CD4-positive, alpha-beta T cell treated with Interleukin-12 subunit alpha and Interleukin-12 subunit beta, for 1 hour (primary cell): ENCODE measurements at places on chromosomes 12 and 14.

GRCh38 chr12:85948340-85948739, 74.2 kb downstream of the NTS start:
- DNase-seq: no peak

- no peak for DNase-seq
These were observed 3.4 kb upstream of the C3AR1 start for GRCh38 chr12:8069582-8069981.

- no peak for DNase-seq
These were observed 406.1 kb upstream of the TMPO start for GRCh38 chr12:98109266-98109665.

- no peak for DNase-seq
These were observed 43.9 kb upstream of the SLC2A13 start for GRCh38 chr12:40149673-40150260.

GRCh38 chr12:92404921-92405320, 259.3 kb upstream of the BTG1 start:
- DNase-seq: no peak

- DNase-seq: no peak
These were observed 19.0 kb upstream of the LTBP2 start for GRCh38 chr14:74630881-74631690.

DNA sequence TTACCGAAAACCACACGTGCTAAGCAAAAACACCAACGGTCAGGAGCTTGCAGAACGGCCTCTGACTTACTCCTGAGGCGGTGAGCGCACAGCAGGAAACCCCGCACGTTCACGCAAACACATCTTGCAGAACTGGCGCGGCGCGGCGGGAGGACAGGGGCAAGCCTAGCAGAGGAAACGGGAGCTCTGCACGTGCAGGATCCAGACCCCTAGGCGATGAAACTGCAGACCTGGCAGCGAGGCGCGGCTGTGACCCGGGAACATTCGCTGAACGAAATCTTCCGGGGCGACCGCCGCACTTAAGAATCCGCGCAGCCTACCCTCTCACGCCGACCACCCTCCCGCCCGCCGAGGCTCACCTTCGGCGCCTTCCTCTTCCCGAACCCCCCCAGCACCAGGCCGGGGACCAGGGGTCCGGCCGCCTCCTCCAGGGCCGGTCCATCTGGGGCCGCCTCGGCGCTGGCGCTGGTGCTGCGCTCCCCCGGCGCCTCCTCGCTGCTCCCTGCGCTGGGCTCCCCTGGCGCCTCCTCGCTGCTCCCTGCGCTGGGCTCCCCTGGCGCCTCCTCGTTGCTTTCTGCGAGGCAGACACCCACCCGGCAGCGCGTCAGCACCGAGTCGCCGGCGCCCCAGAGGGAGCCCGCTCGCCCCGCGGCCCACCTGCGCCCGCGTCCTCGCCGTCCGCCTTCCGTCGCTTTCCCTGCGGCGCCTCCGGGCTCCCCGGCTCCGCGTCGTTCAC, 615 bp downstream of the DDX51 start:
- no peak for DNase-seq

DNA sequence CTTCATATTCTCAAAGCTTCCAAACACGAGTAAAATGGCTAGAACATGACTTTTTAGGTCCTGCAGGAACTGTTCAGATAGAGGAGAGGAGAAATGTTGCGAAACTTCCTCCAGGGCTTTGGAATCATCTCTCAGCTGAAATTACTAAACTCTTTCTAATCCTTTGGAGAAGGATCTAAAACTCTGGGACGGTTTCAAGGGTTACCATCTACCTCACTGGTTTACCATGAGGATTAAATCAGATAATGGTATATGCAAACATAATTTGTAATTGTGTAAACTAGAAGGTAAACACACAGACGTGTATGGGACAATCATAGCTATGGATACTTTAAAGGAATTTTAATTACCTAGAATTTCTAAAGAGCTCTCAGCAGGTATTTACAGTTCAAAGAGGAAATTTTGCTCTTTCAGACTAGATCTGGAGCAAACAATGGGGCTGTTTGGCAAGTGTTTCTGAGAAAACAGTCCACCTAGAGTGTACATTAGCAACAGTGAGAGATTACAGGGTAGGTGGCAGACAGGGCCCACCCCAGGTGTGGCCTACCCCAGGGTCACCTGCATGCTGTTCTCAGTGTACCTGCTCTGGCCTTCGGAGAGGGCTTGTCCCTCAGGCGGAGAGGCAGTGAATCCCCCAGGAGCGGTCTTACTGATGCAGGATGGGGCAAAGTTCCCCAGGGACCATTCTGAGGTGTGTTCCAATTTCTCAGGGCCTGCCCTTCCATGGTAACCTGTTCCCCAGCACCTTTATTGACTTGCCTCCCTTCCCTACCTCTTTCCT, 124.7 kb upstream of the MAX start:
- no peak for DNase-seq

DNA sequence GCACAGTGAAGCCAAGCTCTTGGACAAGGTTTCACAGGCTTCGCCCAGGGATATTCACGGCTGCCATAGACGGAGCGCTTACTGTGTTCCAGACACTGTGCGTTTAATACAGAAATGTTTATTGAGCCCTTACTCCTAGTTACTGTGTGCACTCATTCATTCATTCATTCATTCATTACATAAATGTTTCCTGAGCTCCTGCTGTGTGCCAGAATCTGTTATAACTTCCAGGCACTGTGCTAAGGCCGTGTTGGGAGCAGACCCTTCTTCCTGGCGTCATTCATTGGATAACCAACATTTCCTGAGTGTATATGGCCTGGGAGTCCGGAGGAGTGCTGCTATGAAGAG, 760 bp upstream of the MED13L start:
- DNase-seq: no peak

- peak; percentile 89 for DNase-seq
These were observed 5.1 kb downstream of the CISTR start for GRCh38 chr12:53746592-53747092.

DNA sequence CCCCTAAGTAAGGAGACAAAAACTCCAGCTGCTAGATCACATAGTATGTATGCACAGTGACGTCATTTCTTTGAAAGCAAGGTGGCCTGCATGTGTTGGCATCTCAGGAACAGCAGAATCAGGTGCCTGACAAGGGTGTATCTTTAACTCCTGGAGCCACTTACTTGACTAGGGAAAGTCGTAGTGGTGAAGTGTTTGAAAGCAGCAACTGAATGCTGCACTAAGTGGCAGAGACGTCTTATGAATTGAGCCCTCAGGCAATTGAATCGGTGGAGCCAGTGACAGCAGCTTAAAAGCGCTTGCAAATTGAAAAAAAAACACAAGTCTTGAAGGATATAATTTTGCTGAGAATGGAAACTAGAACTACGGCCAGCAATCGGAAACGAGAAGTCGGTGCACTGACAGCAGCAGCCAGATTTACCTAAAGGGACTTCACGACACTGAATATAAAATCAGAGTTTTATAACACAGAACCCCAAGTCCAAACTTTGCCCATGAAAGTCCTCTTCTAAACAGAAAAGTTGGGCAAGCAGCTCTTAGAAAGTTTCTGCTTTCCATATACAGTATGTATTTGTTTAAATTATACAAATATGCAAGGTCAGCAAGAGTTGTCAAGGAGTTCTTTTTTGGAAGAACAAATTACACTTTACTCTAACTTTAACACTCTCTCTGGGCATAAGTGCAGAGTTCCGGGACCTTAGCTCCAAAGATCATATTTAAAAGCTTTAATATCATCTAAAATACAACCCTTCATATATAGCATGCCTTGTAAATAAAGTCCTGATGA, 1.1 kb downstream of the IGF1 start:
- no peak for DNase-seq

DNA sequence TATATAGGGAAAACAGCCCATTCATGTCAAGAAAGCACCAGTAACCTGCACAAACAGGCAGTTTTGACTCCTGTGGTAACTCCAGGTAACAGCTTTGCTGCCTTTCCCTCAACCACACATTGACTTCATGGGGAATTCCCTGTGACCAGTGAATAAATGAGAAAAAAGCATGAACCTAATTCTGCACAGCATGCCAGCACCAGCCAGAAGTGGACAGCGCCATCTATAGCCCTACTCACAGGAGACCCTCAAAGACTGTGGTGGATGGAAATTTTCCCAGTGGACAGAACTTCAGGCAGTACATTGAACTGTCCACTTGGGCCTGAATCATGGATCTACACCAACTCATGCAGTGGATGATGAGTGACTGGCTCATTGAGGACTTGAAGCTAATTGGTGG, 152.1 kb downstream of the SLC8A3 start:
- no peak for DNase-seq

DNA sequence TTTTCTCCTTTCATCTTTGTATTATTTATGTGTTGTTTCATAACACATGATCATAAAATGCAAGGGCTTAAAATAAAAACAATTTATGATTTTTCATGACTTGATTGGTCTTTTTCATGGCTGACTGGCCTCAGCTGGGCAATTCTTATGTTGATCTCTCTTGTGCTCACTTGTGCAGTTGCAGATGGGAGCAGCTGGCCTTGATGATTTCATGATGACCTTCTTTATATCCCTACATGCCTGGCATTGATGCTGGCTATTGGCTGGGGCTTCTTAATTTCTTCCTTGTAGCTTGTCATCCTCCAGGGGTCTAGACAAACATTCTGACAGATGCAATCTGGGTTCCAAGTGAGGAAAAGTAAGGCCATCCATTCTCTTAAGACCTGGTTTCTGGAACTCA, 1832.8 kb upstream of the FLRT2 start:
- no peak for DNase-seq

DNA sequence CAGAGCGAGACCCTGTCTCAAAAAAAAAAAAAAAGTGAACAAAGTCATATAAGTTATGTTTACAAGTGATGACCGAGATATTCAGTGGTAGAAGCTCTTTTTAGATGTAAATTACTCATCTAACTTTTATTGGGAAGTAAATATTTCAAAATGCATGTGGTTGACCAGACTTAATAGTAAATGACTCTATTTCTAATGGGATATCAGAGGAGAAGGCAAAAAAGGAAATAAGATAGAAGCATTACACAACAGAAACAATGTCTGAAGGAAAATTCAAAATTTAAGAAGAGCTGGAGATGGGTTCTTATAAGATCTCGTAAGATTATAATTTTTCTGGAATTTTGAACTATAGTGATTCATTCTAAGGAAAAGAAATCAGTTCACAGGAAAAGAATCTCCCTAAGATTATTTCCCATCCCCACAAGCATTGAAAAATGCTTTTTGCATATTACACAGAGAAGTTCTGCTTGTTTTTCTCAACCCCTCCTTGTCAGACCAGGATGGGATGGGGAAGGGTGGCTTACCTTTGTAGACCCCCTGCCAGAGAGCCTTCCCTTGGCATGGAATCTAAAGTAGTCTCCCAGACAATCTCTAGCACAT, 63.1 kb upstream of the STK38L start:
- no peak for DNase-seq

DNA sequence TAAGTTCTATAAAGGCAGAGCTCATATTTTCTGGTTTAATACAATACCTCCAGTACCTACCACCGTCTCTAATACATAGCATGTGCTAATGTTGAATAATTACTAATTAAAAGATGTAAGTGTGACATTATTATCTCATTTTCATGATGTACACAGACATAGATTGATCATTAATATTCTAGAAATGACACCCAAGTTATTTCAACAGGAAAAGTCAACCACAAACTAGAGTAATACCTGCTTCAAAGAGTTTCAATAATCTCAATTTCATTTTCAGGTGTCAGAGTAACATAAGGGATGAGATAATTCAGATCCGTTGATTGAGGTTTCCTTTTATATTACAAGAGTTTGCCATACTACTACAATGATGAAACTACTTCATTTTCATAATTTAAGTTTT, 388.9 kb downstream of the SOX5 start:
- DNase-seq: no peak

DNA sequence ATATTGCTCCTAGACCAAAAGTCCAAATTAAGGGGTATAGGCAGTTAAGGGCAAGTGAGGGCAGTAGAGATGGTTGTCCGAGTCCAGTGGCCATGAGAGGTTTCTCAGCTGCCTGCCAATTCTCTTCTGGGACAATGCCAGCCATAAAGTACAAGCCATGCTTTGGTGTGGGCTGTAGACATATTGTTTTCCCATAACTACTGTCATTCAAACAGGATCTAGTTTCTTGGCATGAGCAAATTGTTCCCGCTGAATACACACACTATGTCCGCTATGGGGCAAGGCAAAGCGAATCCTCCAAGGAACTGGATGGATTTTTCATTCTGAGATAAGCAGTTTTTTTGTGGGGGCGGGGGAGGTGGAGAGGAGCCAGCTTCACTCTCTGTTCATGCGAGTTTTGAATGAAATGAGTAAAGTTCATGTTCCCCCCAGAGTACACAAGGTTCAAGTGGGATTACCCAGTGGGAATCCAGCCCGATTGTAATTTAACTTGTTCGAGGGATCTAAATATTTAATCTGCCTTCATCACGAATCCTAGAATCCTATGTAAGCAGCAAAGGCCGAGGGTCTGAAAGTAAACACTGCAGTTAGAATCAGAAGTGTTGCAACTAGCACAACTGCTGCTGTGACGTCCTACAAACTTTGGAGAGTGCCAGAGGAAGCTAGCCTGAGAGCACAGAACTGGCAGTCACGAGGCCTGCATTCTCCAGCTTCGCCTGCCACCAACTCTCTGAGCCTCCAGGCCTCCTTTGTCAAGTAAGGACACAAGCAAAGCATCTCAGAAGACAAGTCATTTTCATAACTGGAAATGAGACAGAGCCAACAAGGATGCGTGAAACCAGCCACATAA, 137.0 kb downstream of the CRADD start:
- no peak for DNase-seq

GRCh38 chr14:65872536-65872935, 460.0 kb downstream of the FUT8 start:
- no peak for DNase-seq

DNA sequence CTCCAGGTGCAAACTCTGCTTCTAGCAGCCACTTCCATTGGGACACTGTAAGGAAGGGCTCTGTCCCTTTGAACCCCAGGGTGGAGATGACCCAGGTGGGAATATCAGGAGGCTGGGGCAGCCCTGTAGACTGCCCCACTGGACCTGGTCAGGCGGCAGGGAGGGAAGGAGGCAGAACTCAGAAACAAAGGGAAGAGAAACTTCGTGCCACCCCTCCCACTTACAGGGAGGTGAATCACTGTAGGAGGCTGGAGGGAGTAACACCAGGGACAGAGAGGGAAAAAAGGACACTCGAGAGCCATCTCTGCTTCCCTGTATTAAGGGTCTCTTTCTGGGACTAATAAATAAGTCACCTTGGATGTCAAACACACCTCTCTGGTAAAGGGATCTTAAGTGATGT, 37.4 kb downstream of the ISCA2 start:
- no peak for DNase-seq
